ENCODE measurements at places on chromosomes 2 and 18.

GRCh38 chr2:32697156-32697555 is 69.3 kb downstream of the TTC27 start:
- DNase-seq = no peak

DNA sequence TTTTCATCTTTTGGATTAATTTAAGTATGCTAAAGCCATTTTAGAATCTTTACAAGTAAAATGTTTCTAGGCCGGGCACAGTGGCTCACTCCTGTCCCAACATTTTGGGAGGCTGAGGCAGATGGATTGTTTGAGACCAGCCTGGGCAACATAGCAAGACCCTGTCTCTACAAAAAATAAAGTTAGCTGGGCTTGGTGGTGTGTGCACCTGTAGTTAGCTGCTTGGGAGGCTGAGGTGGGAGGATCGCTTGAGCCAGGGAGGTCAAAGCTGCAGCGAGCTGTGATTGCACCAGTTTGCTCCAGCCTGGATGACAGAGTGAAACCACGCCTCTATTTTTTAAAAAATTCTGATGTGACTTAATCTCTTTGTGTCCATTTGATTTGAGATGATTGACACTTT is 3.9 kb downstream of the PPM1B start:
- no peak for DNase-seq

GRCh38 chr2:208570066-208570465 is 163.5 kb downstream of the PTH2R start:
- DNase-seq = no peak

- no peak for DNase-seq
Measured at GRCh38 chr2:112152476-112153178, 14.4 kb downstream of the FBLN7 start.

GRCh38 chr2:235968155-235968554 is 200.0 kb downstream of the GBX2 start:
- no peak for DNase-seq

GRCh38 chr2:190990132-190990531 is 23.8 kb downstream of the STAT1 start:
- no peak for DNase-seq

- DNase-seq = no peak
Measured at GRCh38 chr2:200077210-200077650, 121.8 kb downstream of the MAIP1 start.
